ENCODE measurements at places on chromosomes 5 and 9.

DNA sequence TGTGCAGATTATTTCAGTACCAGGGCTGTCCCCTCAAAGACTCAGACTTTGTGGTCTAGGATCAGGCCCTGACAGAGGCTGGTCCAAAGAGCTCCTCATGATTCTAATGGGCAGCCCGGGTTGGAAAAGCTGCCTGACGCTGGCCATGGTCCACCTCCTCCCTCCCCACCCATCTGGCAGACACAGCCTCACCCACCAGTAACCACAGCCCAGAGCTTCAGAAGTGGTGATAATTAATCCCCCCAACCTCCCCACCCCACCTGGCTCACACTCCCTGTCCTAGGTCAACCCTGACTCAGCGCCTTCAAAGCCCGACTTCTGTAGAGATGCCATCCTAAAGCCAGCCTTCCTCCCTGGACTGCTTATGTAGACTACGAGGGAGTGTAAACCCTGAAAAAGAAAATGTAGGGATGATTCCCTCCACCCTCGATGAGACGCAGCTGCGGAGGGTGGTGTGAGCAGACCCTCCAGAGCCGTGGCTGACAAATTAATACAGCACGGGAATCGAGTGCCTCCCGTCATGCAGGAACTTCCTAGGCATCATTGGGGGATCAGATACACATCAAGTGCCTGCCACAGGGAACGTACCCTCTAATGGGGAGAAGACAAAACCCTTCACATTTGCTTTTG lies 7.0 kb downstream of the UBE2QL1 start:
- DNase-seq = no peak

GRCh38 chr5:76535577-76535976 lies 87.6 kb downstream of the F2RL2 start:
- DNase-seq = no peak

- no peak for DNase-seq
Measured at GRCh38 chr9:16591092-16591491, 279.4 kb downstream of the BNC2 start.

DNA sequence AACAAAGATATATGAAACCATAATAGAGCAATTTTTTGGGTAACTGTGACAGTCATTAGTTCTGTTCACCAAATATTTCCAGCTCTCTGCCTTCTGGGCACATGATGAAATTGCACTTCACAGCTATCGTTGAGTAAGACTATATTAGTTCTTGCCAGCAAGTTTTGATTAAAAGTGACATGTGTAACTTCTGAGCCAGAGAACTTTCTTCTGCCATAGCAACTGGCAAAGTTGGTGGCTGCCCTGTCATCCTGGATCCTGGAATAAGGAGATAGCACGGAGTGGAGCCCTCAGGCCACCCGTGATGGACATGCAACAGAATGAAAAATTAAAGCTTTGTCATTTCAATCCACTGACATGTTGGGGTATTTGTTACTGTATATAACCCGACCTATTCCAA lies 194.4 kb upstream of the VCAN start:
- no peak for DNase-seq

Data from WTC11 (cell line).